ENCODE measurements at places on chromosomes 5 and 9.

- no peak for DNase-seq
Measured at GRCh38 chr9:115494393-115494792, 376.4 kb upstream of the TNC start.

GRCh38 chr9:81847181-81847915 lies 80.9 kb upstream of the SPATA31D4 start:
- no peak for DNase-seq

- DNase-seq, result no peak
Measured at GRCh38 chr5:118722122-118723020, 266.0 kb downstream of the DTWD2 start.

GRCh38 chr5:117242028-117242427 lies 667.4 kb upstream of the SEMA6A start:
- DNase-seq, result no peak

GRCh38 chr5:122484103-122484502 lies 172.1 kb downstream of the SNCAIP start:
- no peak for DNase-seq

- DNase-seq, result no peak
Measured at GRCh38 chr5:9468060-9468388, 77.9 kb downstream of the SEMA5A start.

GRCh38 chr5:145506185-145506850 lies 328.8 kb downstream of the PRELID2 start:
- no peak for DNase-seq

DNA sequence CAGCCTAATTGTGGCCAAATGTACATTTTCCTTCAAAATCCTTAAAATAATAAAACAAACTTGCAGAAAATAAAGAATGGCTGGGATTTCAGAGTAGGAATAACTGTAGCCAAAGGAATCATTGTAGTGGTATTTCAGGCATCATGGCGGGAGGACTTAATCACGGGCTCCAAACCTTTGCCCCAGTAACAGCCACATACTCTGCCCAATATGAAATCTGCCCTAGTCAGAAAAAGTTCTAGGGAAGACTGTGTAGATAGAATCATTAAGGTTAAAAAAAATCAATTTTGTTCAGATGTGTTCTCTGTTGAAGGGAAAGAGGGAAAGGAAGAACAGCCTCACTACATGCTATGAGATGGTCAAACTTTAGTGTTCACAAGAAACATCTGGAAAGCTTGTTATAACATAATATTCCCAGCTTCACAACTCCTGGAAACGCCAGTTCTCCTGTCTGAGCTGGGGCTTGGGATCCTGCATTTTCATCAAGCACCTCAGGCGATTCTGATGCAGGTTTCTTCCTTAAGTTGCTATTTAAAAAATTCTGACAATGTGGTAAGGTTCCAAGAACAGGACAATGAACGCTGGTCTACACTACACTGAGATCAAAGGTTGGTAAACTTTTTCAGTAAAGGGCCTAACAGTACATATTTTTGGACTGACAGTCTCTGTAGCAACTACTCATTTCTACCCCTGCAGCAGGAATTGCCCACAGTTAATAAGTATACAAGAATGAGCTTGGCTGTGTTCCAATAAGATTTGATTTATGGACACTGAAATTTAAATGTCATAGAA lies 87.9 kb downstream of the CEMIP2 start:
- DNase-seq, result no peak

DNA sequence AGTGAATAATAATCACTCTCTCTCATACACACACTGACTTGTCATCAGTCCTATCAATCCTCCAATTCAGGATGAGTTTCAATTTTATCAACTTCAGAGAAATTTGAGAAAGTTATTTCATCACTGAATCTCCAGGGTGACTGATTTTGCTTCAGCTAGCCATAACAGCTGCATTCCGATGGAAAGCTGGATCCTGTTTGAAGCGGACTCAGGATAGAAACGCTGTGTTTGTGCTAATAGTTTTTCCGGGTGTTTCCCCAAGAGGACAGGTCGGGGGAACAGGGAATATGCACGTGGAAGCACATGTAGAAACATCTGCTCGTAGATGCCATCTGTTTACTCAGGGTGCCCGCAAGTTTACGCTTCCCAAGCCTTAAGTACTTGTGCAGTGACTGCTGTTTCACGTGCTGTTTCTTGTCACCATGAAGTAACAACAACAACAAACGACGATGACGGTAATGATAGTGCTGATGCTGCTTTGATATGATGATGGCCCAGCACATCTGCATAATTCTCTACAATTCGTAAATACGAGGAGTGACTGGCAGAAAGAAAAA lies 263.7 kb upstream of the DAPK1 start:
- DNase-seq, result no peak

DNA sequence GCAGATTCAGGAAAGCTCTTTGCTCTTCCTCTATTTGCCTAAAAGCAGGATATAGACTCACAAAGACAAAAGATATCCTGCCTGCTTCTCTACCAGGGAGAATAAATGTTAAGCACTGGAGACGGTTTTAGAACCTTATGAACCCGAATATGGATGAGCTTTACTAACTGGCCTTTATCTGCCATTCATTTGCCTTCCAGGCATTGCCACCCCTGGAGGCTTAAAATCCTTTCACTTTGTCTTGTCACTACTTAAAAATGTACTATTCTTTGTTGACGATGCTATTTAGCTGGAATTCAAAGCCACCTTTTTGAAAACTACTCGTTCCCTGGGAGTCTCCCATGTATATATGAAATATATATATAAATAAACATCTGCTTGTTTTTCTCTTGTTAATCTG lies 23.2 kb upstream of the LVRN start:
- DNase-seq, result no peak

DNA sequence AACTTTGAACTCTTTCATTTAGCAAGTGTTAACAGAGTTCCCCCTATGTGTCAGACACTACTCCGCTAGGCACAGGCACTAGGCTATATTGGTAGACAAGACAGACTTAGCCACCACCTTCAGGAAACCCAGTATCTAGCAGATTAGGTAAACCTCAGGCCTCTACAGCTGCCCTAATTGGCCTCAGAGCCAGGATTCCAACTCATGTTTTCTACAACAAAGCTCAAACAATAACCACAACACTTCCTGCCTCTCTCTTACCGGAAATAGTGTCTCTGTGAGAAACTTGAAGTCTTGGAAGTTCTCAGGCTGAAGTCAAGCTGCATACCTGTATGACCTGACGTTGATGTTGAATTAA lies 116.6 kb upstream of the SLC44A1 start:
- peak; percentile 36 for DNase-seq

DNA sequence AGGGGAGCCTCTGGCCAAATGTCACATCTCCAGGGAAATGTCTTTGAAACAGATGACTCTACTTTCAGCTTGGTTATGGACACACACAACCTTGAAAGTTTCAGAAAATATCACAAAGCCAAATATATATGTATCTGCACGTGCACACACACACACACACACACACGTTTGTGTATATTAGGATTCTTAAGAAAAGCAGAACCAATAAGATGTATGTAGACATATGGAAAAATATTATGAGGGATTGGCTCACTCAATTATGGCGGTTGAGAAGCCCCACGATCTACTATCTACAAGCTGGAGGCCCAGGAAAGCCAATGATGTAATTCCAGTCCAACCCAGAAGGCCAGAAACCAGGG lies 194.9 kb downstream of the PALM2AKAP2 start:
- DNase-seq, result no peak

DNA sequence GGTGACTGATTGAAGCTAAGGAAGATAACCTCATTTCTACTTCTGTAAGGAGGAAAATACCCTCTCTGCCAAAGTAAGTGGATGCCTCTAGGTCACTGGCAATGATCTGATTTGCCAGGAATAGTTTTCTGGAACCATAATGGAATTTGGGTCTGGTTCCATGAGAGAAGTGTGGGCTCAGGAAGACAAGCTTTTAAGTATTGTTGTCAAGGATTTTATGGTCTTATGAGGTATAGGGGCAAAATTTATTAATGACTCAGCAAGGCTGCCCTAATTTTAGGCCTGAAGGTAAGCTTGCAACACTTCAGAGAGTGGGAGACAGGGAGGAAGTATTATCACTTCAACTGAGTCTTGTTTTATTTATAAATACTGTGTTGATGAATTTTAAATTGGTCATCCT lies 322.6 kb upstream of the ACTBL2 start:
- no peak for DNase-seq

DNA sequence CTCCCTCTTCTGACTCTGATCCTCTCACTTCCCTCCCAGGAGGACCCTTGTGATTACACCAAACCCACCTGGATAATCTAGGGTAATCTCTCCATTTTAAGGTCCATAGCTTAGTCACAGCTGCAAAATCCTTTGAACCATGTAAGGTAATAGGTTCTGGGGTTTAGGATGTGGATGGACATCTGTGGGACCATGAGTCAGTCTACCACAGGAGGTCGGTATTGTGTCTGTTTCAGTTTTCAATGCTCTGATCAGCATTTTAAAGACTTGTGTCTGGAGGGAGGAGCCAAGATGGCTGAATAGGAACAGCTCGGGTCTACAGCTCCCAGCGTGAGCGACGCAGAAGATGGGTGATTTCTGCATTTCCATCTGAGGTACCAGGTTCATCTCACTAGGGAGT lies 112.6 kb downstream of the CAVIN4 start:
- no peak for DNase-seq

GRCh38 chr9:27671636-27672035 lies 98.4 kb upstream of the C9orf72 start:
- no peak for DNase-seq
